Cerebellar nuclear complex (tissue), 1 donor: ENCODE measurements at places on chromosomes 4 and X.

DNA sequence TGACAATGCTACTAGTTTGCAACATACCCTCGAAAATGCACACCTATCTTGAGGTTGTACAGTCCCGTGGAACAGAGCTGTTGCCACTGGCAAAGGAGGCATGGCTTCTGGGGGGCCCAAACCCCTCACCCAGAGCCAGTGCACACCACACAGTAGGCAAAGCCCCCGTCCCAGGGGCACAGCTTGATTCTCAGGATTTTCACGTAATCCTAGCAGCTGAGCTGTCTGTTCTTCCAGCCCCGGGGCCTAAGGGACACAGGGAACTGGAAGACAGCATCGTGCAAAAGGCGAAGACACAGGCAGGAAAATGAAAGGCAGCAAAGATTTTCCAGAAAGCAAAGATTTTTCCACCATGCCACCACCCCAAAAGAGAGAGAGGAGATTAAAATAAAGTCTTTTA lies 77.2 kb downstream of the JAKMIP1 start:
- no peak for DNase-seq

DNA sequence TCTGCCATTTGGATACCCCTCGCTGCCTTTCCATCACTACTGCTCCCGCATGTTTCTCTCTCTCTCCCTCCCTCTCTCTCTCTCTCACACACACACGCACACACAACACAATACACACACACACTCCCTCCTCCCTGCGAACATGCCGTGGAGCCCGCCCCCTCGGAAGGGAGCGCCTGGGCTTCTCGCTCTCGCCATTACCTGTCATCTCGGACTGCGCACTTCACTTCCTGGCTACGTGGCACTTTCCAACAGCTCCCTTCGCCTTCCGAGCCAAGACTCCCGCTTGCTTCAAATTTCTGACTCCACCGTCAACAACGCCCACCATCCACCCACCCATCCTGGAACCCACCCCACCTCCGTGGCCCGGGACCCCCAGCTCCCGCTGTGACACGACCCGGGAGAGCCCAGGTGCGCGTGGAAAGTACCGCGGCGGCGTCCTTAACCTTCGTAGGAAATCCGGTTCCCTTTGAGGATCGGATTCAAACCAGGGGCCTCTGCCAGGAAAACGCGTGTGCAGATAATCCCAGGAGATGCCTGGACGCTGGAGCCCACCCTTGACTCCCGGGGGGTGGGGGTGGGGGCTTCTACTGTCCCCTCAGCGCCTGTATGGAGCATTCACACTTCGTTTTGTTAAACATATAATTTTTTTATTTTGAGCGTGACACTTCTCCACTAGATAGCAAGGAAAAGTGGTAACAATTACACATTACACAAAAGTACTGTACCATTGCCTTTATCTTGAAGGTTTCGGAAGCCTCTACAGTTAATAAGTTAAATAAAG lies 12.5 kb downstream of the ARX start:
- DNase-seq, result no peak

DNA sequence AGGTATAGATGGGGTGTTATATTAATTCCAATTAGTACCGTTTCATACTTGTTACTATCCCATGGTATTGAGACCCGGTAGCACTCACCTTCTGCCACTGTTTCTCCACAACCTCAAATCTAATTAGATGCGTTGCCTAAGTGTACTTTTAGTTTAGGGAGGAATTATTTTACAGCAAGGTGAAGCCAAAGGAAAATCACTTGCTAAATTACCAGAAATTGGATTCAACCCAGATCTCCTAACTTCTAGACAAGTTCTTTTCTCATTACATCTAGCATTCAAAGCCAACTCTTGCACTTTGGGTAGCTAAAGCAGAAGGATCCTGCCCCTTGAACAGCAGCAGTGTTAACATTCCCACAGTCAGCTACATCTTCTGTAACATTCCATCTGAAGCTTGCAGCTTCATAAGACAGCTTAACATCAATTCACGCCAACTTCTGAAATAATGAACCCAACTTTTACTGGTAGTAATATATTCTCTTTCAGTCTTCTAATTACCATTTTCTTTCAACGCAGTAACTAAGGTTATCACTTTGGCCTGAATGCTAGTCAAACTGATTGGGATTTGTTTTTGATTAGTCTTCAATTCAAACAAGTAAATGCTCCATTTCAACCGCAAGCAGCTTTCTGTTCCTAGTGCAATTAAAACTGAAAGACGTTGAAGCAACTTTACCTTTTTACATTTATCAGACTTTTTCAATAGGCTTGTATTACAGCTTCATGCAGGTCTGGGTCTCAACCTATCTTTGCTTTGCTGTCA lies 934 bp upstream of the SEC31A start:
- DNase-seq, result no peak

DNA sequence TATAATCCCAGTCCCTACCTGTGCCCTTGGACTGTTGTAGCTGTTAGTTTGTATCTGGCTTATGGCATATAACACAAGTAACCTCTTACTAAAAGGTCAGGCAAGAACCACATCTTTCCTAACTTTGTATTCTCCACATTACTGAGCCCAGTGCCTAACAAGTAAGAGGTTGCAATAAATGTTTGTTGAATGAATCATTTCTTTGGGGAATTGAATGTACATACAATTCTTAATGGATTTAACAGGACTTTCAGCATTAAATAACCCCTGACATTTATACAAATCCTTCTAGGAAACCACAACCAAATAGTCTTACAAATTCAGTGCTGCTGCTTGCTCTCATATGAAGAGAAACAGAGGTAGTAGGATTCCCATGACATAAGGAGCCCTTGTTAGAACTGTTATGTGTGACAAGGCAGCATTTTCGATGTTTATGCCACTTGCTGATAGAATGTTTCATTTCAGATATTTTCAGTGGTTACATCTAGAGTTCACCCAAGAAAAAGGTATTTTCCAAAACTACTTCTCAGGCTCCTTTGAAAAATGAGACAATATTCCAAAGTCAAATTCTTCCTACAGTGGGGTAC lies 62.0 kb downstream of the MBNL3 start:
- no peak for DNase-seq

- DNase-seq, result no peak
Observed at GRCh38 chr4:38306482-38307071, 346.4 kb downstream of the PTTG2 start.

DNA sequence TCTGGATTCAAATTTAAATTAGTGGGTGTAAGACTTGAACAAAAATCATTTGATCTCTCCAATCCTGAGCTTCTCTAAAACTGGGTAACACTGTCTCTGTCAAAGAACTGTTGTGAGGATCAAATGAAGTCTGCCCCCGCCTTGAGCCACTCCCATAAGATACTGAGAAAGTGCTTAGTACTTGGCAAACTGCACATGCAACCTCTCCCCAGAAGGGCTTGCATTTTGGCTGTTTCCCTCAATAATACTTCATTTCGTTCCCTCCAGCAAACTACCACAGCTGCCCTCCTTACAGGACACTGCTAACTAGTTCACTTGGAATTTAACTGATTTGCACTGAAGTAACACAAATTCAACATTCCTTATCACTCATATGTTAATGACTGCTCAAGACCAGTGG lies 79.8 kb downstream of the APBB2 start:
- no peak for DNase-seq

DNA sequence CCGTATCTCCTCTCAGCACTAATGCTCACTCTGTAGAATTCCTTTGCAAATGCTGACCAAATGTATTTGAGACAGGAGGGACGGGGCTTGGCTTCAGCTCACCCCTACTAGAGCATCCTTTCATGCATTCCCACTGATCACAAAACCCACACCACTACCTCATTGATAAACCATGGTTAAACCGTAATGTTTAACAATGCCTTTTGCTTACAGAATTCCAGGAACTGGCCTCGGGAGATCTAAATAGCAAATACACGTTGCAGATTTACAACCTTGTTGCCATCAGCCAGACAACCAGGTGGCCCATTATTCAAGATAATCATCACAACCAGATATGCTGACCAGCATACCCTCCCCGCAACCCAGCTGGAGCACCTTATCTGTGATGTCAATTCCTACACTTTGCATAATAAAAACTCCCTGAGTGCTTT lies 391.9 kb downstream of the KCTD8 start:
- DNase-seq, result no peak

DNA sequence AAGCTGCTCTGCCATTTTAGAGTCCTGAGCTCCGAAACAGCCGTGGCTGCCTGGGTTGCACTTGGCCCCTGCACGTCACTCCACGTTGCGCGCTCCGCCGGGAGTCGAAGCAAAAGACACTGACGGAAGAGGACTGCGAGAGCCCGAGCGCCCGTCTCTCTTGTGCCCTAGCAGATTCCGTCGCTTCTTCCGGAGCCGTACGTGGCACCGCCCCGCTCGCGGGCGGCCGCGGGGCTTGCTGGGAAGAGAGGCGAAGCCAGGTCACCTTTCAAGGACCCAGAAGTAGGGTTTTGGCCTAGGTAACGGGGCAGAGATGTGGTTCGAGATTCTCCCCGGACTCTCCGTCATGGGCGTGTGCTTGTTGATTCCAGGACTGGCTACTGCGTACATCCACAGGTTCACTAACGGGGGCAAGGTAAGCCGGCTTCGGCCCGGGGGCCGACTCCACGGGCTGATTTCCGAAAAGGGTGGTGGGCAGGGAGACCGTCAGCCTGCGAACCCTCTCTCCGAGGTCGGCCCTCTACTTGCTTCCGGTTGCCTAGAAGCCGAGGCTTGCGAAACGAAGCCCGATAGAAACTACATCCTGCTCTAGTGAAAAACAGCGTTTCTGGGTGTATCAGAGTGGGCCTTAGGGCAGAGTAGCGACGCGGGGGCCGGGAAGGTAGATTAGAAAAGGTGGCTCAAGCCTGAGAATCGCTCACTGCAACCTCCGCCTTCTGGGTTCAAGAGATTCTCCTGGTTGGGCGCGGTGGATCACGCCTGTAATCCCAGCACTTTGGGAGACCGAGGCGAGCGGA lies at the start of the genes NDUFA1 and RNF113A:
TSS of gene NDUFA1 (plus strand) at position 234 of the 797 bp plus-strand sequence. CDS start at position 314, 80 bp downstream.
TSS of gene RNF113A (minus strand) at position 135 of the 797 bp plus-strand sequence. CDS start at position 15, 120 bp downstream.
- DNase-seq, result peak; percentile 62

DNA sequence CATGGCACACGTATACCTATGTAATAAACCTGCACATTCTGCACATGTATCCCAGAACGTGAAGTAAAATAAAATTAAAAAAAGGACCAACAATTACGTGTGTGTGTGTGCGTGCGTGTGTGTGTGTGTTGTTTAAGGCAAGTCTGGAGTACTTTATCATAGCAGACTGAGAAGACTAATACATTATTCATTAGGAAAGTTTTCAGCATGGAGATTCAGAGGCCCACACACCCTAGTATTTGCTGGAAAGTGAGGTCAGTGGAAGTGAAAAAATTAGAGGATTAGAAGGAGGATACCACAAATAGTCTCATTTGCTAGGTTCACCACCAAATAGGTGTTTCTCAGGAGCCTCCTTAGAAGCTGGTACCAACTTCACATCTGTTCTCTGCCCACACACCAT lies 457.1 kb upstream of the CPEB2 start:
- no peak for DNase-seq

- no peak for DNase-seq
Observed at GRCh38 chrX:4268676-4269075, 555.2 kb upstream of the PRKX start.

DNA sequence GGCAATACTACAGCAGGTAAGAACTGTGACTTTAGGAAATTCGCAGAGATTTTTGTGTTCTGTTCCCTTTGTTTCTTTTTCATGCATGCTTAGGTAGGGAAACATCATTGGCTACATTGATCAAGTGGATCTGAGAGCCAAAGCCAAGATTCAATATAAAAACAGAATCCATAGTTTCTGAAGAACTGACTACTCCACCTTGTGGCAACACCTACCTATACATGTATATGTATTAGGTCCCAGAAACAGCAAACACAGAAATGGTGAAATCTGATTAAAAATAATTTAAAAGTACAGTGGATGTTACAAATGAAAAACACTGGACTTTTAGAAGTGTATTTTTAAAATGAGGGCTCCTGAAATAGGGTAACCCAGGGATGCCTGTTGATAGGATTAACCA lies 322.6 kb upstream of the MAOA start:
- DNase-seq, result no peak

DNA sequence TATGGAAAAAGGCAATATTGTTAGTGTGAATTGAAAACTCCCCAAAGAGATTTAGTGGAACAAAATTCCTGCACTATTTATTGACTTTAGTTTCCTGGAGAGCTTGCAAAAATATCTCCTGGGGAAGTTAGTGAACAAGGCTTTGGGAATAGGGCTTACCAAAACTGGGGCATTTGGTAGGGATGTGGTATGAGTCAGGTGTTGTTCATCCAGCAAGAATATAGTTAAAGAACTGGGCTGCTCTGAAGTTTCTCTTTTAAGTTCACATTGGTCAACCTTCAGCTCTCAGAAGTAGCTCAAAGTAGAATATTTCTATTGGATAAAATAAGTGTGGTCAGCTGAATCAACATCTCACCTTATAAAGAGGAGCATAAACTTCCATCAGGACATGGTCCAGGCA lies 185.0 kb downstream of the CPE start:
- DNase-seq, result no peak

DNA sequence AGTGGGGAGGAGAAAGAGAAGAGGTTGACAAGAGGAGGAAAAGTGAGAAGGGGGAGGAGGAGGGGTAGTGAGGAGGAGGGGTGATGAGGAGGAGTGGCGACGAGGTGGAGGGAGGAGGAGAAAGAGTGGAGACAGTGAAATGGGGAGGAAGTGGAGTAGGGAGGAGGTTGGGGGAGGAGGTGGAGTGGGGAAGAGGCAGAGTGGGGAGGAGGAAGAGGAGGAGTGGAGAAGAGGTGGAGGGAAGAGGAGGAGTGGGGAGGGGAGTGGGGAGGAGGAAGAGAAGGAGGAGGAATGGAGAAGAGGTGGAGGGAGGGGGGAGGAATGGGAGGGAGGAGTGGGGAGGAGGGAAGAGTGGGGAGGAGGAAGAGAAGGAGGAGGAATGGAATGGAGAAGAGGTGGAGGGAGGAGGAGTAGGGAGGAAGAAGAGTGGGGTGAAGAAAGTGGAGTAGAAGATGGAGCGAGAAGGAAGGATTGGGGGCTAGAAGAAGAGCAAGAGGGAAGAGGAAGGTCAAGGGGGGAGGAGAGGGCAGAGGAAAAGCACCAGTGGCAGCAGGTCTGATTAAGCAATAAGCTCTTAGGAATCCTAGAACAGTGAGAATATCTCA lies 50.0 kb upstream of the MTNR1A start:
- no peak for DNase-seq

DNA sequence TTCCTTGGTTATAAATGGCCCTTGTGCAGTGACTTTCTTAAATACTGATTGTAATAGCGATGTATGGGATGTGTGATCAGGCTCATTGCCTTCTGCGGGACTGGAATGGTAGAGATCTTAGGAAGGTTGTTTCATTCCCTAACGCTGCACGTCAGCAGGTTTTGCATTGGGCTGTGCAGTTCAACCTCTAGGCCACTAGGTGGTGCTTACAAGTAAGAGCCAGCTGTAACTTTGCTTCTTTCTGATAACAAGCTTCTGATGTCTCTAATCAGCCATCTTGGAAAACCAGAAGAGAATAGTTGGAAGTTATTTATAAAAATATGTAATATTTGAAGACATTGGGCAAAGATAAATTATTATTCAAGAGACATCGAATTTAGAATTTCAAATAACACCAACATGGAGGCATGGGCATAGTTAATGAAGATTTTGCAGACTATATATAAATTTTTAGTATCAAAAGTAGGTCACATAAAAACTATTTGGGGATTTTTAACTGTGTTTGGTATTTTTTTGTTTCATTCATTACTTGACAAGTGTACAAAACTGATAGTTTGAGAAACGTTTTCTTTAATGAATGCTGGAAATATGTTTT lies 339.7 kb upstream of the PCDH7 start:
- no peak for DNase-seq
